Fibroblast of skin of scalp (primary cell): ENCODE measurements at places on chromosomes 1 and 21.

GRCh38 chr1:57089855-57090254 lies 124.0 kb upstream of the C8B start:
- DNase-seq = peak; percentile 7

GRCh38 chr1:42913426-42914091 lies 45.1 kb downstream of the SLC2A1 start:
- DNase-seq = peak; percentile 81

- DNase-seq = peak; percentile 65
Measured at GRCh38 chr1:98331243-98331642, 330.3 kb upstream of the SNX7 start.

GRCh38 chr21:37064841-37065240 lies 8.0 kb downstream of the PIGP start:
- DNase-seq = peak; percentile 33

GRCh38 chr1:31793086-31793485 lies 22.7 kb downstream of the SPOCD1 start:
- no peak for DNase-seq

- DNase-seq = no peak
Measured at GRCh38 chr1:200520735-200521134, 99.8 kb downstream of the KIF14 start.

DNA sequence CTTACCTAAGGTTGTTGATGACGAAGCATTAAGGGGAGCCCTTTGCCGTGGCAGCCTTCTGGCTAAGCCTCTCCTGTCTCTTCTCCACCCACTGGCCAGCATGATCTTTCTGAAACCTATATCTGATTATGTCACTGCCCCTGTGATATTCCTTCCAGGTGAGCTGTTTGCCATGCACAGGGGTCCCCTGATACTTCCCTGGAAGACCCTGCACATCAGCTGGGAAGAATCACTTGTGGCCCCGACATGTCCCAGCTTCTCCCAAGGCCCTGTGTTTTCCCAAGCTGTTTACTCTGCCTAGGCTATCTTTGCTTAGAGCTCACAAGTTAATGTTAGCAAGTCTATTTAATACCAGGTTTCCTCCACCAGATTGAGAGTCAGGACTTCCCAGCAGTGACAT lies 12.3 kb downstream of the RD3 start:
- DNase-seq = no peak

GRCh38 chr1:27686223-27686990 lies 14.4 kb upstream of the IFI6 start:
- no peak for DNase-seq

DNA sequence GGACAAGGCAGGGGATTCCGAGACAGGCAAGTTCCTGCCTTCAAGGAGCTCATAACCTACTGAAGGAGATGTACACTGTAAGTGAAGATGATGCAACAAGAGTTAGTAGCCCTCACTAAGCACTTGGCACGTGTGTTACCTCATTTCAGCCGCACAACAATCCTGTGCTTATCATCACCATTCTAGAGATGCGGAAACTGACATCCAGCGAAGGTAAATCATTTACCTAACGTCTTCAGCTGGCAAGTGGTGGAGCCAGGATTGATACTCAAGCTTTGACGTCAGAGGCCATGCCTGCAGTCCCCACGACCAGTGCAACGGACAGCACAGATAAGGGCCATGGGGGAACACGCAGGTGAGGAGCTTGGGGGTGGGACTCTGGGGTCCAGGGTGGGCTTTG lies 2.9 kb upstream of the UBXN10 start:
- no peak for DNase-seq

GRCh38 chr1:112637254-112638109 lies 17.9 kb downstream of the CAPZA1 start:
- DNase-seq = peak; percentile 18

DNA sequence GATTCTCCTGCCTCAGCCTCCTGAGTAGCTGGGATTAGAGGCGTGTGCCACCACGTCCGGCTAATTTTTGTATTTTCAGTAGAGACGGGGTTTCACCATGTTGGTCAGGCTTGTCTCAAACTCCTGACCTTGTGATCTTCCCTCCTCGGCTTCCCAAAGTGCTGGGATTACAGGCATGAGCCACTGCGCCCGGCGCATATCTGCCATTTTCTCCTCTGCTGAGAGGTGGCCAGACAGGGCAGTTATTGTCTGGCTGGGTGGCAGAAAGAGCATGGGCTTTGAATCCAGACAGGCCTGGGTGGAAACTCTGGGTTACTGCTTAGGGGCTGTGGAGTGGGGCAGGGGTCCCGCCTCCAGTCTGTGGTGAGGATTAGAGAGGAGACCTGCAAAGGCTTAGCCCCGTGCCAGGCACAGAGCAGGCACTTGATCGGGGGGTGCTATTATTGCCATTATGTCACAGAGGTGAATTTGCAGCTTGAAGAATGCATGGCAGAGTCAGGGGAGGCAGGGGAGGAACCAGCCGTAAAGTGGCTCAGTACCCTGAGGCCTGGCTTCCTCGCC lies 73.9 kb downstream of the MAN1C1 start:
- no peak for DNase-seq

DNA sequence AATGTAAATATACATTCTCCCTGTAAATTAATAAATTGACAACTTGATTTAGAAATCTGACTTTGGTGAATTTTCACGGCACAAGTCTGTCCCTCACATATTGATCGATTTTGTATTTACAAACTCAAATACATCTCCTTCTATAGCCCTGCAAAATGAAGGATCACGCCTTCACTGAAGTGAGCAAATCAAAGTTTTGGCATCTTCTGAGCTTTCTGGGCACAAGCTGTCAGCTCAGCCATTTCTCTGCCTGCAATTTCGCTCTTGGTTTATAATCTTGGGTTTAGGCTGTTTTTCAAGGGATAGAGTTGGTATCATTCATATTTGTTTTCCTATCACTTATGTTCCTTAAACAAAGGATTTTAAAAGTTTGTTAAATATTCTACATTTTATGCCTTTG lies 25.8 kb downstream of the ANP32E start:
- DNase-seq = no peak

GRCh38 chr1:150280138-150280707 lies 2.1 kb upstream of the CIART start:
- no peak for DNase-seq

DNA sequence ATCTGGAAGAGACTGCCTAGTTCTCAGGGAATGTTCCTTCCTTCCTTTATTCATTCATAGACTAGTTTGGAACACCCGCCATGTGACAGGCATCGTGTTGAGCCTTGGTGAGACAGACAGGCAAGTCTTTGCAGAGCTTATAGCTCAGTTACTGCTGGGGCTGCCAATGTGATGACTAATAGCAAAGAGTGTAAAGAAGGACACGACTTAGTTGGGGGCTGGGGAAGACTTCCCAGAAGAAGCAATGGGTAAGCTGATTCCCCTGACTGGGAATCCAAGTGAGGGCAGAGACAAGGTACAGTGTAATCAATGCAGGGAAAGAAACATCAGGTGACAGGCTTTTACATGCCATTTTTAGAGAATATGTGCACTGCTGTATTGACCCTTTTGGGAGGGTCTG lies 51.2 kb downstream of the TENT5C start:
- peak; percentile 84 for DNase-seq

GRCh38 chr1:244362476-244362875 lies 89.2 kb downstream of the ADSS2 start:
- no peak for DNase-seq

- DNase-seq = peak; percentile 76
Measured at GRCh38 chr21:35475762-35476161, 426.7 kb upstream of the RUNX1 start.

DNA sequence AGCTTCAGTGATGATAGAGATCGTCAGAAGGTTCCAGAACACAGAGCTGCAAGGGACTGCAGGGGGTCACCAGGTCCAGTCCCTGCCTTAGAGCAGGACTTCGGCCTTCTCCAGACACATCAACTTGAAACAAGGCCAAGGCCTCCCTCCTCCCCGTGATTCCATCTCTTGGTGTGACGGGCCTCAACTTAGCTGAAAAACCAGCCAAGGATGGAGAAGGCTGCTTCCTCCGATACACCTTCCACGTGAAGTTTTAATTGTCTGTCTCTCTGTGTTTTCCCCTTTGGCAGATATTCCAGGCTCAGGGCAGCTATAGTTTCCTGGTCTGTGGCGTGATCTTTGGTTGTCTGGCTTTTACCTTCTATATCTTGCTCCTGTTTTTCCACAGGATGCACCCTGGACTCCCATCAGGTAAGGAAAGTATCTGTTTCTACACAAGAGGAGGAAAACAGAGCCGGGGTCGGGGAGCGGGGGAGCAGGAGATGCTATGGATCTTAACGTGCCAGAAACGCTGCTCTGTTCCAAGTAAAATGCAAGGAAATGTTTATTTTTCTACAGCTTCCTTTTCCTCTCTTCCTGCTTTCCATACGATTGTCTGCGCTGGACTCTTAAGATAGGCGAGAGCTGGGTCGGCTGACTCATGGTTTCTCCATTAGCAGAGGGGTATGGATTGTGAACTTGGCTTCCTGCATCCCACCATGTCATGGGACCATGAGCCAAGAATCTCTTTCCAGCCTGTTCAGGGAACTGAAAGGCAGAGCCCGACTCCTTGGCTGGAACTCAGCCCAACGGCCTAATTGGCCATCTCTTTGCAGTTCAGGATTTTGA lies 32.8 kb downstream of the ELK4 start:
- DNase-seq = peak; percentile 67

DNA sequence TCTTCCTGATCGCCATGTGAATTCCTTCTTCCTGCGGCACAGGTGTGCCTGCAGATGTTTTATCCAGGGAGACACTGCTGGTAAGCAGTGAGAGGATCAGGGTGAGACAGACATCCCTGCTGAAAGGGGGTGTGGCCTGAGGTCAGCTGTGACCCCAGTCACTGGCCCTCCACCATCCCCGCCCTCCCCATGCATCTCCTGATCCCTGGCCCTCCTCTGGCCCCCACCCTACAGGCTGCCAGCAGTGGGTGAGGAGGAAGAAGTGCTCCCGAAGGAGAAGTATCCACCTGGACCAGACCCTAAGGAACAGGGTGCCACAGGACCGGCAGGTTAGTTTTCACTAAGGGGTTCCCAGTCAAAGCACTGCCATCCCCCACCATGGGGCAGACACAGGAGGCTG lies 85.3 kb downstream of the GLIS1 start:
- no peak for DNase-seq

DNA sequence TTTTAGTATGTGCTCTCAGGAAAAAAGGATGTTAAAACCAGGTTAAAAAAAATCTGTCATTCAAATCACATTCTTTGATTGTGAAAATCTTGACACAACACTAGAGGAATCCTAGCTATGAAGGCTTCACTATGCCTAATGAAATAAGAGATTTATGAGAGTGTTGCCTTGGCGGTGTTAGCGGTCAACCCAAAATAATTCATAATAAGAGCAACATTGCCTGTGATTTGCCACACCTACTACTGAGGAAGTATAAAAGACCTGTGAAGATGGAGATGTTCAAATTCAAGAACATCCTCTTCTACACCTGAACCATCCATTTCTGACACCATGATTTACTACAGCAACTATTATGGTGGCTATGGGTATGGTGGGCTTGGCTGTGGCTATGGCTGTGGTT lies at the start of gene KRTAP20-1:
KRTAP20-1 (plus strand) TSS at position 301 of the 400 bp plus-strand sequence; CDS start at position 331, 30 bp downstream.
- DNase-seq = no peak
